IPS-NIHi11 (cell line): ENCODE measurements at places on chromosomes 6 and 20.

DNA sequence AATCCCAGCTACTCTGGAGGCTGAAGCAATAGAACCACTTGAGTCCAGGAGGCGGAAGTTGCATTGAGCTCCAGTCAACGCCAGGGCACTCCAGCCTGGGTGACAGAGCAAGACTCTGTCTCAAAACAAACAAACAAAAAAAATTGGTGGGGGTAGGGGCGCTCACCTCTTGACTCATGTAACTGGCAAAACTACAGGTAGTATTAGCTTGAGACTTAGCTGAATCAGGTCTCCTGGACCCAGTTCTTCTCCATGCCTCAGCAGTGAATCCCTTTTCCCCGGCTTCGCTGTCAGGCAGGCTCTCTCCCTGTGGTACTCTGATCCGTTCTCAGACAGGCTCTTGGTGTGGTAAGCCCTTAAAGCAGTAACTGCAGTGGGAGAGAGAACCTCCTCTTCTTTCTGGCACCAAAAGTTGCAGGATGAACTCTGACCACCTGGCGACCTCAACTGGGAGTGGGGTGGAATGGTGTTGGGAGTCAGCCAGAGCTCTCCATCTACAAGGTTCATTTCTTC, 12.9 kb downstream of the SLC9A8 start:
- DNase-seq = no peak

GRCh38 chr6:20839630-20840029, 305.4 kb downstream of the CDKAL1 start:
- no peak for DNase-seq

DNA sequence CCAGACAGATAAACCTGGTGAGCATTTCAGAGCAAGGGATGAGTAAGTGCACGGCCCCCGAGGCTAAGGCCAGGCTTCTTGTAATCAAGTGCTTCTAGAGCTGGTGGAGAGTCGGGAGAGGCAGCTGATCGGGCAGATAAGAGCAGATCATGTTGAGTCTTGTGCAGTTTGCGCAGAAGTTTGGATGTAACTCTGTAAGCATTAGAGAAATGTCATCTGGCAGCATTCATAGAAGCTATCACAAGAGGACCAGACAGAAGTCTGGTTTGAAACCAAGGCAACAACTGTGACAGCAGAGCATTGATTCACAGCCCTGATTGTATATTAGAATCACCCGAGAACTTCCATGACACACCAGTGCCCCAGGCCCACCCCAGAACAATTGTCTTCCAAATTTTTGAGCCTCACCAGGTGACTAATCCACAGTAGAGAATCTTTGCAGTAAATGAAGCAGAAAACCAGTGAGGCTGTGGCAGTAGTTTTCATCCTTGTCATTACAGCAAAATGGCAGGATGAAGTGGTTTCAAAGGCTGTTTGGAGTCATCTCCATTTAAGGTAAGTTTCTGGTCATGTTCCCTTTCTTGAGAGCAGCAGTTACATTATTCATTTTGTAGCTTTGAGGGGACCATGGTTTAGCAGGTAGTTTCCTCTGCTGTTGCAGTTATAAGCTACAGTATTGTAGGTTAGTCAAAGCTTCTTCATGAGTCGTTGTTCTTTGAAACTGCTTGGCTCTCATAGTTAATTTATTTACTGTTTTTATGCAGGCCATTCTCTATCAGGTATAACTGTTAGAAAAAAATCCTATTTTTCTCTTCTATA, 84.1 kb downstream of the RNF217 start:
- DNase-seq = no peak

DNA sequence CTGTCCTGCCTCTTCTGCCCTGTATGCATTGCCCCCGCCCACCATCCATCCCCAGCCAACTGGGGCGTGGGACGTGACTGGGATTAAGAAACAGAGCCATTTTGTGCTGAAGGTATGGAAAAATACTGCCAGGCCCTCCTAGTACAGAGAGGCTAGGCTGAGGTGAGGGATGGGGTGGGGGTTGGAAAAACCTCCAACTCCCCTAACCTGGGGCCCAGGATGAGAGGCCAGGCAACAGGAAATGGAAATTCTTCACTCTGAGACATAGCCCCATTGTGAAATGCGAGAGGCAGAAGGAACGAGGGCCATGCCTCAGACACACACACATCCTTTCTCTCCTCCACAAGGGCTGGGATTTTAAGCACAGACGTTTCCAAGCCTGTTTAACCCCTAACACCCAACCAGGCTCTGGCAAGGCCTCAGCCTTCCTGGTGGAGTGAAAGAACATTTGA, 19.9 kb downstream of the KCNK5 start:
- peak; percentile 31 for DNase-seq

GRCh38 chr20:45852326-45852725, 4.9 kb downstream of the ACOT8 start:
- DNase-seq = no peak

DNA sequence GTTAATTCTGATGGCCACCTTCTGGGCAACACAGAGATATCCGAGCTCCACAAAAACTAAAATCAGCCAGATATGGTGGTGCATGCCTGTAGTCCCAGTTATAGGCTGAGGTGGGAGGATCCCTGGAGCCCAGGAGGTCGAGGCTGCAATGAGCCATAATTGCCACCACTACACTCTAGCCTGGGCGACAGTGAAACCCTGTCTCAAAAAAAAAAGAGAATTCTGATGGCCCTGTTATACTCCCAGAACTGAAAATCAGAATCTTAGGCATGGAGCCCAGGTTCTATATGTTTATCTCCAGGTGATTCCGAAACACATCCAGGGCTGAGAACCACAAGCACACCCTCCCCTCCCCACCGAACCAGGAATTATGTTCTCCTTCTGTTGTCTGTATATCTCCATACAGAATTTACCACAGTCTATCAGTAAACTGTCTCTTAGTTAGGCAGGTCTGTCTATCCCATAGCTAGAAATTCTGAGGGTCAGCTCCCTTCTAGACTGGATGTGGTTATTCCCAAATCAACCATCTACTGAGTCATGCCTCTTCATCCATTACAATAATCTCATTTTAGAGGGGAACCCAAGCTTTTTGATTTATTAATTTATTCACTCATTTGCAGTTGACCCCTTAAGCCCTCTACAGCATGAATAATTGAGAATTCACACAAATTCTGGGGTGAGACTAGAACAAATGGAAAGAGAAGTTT, 24.8 kb upstream of the CCND3 start:
- DNase-seq = no peak

DNA sequence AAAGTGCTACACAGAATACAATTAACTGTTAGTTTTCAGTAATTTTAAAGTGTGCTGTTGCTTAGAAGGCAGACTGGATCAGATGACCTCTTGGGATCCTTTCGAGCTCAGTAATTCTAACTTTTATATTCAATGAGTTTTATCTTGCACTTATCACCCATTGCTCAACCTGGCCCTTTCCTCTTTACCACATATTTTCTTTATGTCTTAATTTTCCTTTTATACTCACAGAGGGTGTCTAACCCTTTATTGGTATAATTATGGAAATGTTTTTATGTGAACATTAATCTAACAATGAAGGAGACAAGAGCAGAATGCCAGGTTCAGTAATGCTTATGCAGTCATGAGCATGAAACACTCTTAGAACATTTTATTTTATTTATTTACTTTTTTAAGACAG, 39.7 kb upstream of the CARMIL1 start:
- DNase-seq = no peak

- DNase-seq = no peak
Observed at GRCh38 chr6:52086741-52087140, 672 bp downstream of the PKHD1 start.

DNA sequence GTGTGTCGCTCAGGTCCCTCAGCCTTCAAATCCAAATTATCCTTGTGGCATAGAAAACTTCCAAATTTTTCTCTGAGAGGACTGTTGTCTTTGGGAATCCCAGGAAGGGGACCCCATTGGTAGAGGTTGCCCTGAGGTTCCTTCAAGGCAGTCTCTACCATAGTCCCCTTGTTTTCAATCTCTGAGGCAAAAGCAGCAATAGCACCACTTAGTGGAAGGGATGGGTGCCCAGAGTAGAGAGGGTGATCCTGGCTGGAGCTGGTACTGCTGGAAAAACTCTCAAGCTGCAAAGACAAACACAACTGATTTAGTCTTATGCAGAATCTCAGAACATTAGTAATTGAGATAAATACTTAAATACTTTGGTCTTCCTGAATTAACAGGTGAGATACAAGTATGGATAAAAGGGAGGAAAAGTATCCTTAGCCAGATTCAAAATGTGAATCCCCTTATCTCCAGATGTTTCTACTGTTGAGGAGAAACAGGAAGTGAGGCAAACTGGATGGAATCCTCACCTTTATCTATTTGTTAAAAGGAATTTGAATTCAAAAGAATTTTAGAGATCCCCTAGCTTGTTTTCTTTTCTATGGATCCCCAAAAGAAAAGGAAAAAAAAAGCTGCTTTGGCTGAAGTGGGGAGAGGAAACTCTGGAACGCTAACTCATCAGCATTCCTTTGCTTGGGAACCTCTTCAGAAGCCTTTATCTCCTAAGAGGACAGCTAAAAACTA, 13.4 kb downstream of the ZNF318 start:
- DNase-seq = peak; percentile 61

DNA sequence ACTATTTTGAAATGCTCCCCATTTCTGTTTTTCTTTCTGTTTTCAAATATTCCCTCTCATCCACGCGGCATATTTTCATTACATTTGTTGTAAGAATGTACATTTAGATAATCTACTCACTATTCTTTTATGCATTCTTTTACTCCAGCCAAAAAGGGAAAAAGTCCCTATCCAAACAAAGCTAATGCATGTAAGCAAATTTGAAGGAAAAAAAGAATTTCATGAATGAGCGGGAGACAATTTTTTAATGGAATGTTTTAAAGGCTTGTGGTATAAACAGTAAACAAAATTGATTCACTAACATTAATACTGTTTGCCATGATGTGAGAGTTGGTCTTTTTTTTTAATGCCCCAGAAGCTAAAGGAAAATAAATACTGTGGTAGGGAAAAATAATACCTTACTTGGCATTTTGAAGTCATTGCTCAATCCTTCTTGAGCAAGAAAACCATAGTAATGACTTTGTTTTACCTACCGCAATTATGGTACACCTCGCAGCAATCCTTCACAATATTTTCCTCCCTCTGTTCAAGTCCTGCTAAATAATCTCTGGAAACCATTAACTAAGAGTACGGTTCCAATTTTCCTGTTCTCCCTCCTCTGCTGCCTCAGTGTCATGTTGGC, 79.0 kb downstream of the BACH2 start:
- no peak for DNase-seq

DNA sequence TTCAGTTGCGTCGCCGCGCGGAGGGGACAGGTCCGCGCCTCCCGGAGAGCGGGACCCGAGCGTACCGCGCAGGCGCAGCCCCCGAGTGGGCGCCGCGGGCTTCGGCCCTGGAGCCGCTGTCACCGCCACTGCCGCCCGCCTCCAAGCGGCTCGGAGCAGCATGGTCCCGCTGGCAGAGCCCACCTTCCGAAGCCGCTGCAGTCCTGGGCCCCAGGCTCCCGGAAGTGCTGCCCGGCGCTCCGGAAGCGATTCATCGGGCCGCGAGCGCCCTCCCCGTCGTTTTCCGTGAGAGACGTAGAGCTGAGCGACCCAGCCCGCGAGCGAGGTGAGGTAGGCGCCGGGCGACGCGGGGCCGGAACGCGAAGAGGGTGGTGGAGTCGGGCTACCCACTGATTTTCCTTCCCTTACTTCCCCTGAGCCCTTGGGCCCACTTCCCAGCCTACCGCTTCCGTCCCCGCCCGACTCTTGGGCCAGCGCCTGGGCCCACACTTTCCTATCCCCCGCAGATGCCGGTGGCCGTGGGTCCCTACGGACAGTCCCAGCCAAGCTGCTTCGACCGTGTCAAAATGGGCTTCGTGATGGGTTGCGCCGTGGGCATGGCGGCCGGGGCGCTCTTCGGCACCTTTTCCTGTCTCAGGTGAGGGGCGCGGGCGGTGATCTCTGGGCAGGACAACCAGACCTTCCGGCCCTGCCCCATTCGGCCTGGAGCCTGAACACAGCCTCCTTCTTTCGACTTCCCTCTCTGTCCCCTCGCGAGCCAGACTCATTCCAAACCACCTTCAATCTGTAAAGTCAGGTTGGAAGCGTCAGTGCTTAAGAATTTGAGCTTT, at the start of the genes NFS1 and ROMO1:
Gene NFS1, minus strand, starts transcription at position 226 of the 830 bp plus-strand sequence. Its CDS starts 64 bp downstream, at position 162.
Gene ROMO1, plus strand, starts transcription at position 279 of the 830 bp plus-strand sequence. Its CDS starts 228 bp downstream, at position 507.
- peak; percentile 98 for DNase-seq

- no peak for DNase-seq
Observed at GRCh38 chr20:1033751-1034414, 31.8 kb upstream of the RSPO4 start.

DNA sequence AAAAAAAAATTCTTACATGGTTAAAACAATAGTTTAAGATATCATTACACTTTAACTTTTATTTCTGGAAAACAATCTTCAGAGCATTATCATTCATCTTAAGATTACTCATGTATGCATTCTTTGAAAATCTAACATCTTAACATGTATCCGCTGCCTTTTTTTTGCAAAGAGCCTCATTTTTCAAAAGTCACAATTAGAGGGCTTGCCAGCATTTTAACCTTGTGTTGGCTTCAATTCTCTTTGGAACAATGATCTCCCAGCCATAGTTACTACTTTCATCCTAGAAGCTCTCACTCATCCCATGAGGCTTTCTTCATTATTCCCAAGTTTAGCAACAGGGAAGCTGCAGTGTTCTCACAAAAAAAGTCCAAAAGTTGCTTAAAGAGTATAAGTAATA, 330.8 kb downstream of the BCKDHB start:
- DNase-seq = no peak

DNA sequence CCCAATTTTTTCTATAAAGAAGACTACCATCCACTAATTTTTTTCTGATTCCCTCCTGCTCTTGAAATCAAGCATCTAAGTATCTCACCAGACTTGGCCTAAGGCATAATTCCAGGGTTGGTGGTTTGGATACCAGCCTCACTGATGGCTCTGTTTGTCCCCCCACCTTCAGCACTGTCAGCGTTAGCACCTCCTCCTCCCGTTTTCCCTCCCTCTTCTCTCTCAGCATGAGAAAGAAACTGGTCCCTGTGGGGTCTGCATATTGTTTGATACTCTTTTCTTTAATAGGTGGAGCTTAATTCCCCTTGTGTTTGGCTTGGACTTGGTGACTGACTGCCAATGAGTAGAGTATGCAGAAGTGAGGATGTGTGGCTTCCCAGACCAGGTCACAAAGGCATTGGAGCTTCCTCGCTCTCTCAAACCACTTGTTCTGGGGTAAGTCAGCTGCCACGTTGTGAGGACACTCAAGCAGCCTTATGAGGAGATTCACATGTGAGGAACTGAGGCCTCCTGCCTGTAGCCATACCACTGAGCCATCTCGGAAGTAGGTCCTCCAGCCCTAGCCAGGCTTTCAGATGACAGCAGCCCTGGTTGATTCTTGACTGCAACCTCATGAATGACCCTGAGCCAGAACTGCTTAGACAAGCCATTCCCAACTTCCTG, 65.2 kb downstream of the RIOK1 start:
- no peak for DNase-seq

GRCh38 chr6:8085053-8085511, 17.3 kb downstream of the EEF1E1 start:
- DNase-seq = no peak

- DNase-seq = no peak
Observed at GRCh38 chr6:16236631-16237199, 1.7 kb upstream of the GMPR start.

GRCh38 chr20:25706793-25707192, 10.1 kb upstream of the ZNF337 start:
- DNase-seq = no peak

DNA sequence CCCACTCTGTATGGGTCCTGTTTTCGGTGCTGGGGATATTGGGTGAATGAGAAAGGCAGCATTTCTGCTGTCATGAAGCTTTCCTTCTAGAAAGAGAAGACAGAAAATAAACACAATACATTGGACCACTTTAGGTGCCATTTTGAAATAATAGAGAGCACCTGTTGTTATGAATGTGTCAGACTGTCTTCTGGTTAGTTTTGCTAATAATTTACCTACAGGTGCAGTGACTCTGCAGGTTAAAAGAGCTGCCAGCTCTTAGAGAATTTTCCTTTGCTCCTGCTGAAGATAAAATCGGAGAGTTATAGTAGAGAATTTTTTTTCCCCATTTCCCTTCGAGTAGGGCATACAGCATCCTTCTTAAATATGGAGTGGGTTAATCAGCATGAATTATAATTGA, 21.9 kb upstream of the GCLC start:
- no peak for DNase-seq
